AG04450 (cell line): ENCODE measurements at places on chromosomes 7 and 10. TPM values are rescaled to one million over a fixed set of nuclear protein-coding genes. Genes with fewer than 3 reads are reported as not detected.

GRCh38 chr7:36266190-36266589 is 113.1 kb downstream of the EEPD1 start:
- DNase-seq: no peak

Gene OPN4
- not detected in 2 replicates for polyA plus RNA-seq

- DNase-seq: no peak
Measured at GRCh38 chr10:123665491-123666286, 466 bp upstream of the GPR26 start.

DNA sequence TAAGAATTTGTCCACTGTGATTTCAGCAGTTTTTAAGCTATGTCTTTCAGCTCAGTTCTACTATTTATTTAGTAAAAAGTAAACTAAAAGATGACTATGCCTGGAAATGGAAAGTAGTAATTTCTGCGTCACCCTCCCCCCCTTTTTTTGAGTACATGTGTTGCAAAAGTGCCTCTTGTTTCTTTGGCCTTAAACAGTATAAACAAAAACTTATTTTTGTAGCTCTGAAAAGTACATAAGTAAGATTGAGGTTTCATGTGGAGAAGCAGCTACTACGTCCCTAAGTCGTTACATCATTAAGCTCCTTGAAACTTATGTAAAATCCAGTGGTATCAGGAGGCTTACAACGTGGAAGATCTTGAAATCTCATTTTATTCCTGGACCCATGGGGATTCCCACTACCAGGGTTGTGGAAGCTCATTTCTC is 46.3 kb upstream of the HBP1 start:
- DNase-seq: peak; percentile 64

GRCh38 chr10:34528320-34528719 is 286.8 kb downstream of the PARD3 start:
- peak; percentile 81 for DNase-seq

- no peak for DNase-seq
Measured at GRCh38 chr7:9100289-9100688, 666.9 kb downstream of the NXPH1 start.

DNA sequence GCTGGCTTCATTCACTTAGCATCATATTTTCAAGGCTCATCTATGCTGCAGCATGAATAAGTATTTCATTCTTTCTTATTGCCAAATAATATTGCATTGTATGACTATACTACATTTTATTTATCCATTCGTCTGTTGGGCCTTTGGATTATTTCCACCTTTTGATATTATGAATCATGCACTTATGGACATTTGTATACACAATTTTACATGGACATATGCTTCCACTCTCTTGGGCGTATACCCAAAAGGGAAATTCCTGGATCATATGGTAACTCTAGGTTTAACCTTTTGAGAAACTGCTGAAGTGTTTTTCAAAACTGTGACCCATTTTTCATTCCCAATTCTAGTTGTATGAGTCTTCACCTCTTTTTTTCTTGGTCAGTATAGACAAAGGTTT is 80.3 kb upstream of the GNAI1 start:
- DNase-seq: peak; percentile 64

DNA sequence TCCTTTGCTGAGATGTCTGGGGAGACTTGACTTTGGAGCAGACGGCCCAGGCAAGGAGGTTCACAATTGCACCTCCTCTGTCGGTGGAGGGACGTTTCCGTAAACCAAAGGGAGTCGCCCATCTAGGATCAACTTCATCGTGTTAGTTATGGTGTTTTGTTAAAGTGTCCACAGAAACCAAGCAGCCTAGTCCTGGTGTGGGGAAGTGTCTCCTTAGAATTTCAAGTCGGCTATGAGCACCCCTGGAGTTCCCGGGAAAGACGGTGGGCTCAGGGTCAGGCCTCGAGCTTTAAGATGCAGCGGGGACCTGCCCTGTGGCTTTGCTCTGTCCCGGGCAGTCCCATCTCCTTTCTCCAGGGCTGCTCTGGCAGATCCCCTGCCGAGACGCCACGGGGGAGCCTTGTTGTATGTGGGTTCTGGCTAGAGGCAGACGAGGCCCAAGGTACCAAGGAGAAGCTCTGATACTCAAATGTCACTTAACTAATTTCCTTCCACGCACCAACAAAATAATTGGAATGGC is 319.2 kb downstream of the ADARB2 start:
- no peak for DNase-seq

DNA sequence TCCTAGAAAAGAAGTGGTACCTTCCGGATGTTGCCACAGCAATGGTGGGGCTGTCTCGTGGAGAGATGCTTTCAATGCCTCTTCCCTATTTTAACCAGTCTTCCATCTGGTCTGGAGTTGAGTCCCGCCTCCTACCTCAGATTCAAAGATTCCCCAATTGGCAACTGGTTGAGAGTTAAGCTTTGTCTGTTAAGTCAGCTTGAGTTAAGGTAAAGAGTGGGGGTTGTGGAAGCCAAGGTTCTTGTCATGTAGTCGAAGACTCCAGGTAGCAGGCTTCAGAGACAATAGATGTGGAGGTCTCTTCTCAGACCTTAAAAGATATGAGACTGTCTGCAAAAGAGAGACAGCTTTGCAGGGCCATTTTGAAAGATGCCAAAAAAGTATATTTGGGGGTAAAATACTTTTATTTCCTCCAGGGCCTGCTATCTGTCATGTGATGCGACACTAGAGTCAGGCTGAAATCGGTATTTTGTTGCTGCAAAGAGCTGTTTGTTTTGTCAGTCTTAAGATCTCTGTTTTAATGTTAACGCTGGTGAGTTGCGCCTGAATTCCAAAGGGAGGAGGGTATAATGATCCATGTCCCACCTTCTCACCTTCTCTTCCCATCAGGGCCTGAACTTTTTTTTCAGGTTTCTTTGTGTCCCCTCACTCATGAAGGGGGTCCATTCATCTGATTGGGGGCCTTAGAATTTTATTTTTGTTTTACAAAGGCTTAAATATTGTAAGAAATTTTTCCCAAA is 40.4 kb upstream of the SCIN start:
- no peak for DNase-seq

Gene AASS
- 14.5 and 16.1 TPM in 2 replicates for polyA plus RNA-seq

DNA sequence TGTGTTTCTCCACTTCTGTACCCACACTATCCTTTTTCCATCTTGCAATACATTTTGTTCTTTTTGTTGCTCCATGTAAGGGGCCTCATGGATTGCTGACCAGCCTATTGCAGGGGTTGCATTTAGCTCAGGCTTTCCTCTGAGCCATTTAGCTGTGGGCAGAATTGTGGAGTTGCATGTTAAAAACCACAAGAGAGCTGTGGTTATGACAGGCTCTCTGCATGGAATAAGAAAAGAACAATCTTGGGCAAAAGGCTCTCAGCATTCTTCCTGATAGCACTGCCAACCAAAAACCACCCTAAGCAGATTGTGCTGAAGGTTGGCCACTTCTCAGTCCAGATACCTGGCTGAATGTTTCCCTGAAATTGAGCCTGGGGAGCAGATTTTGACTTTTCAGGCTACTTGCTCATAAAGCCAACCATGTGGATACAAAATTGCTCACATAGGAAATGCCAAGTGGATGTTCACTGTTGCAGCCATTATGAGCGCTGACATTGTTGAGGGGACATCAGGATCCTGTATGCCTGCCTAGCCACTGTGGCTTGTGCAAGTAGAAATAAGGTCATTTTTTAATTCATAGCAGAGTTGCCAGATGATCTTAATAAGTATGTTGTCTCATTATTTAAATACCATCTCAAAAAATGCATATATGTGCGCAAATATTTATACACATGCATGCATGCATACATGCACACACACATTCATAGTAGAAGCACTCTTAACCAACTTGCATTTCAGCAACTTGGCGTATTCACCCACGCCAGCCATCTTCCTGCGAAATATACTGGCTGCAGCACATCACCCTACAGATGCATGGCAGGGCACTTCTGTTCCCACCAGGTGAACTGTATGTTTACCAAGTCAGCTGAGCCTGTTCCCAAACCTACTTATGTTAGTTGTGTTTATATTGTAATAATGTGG is 695.4 kb downstream of the LRMDA start:
- DNase-seq: no peak

Gene GPRIN2
- not detected in 2 replicates for polyA plus RNA-seq

GRCh38 chr10:27319752-27320431 is 79.3 kb upstream of the ACBD5 start:
- no peak for DNase-seq

DNA sequence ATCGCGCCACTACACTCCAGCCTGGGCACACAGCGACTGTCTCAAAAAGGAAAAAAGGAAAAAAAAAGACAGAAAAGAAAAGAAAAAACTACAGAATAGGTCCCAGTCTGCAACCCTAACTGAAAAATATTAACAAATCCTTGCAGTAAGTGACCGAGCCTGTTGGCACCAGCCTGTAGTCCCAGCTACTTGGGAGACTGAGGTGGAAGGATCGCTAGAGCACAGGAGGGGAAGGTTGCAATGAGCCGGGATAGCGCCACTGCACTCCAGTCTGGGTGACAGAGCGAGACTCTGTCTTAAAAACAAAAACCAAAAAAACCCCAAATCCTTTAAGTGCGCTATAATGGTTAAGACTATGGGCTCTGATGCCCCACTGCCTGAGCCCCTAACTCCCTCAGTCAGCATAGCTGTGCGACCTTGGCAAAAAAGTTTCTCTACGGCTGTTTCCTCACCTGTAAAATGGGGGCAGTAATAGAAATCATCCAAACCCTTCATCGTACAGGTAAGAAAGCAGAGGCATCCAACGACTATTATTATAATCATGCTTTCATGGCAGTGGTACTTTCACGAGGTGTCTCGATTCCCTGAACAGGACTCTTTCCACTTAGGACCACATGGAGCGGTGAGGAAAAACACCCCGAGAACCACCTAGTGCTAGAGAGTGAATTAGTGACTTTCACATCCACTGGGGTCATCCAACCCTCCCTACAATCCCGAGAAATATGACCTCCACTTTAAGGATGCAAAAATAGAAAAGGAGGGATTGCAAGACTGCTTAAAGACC is 755 bp downstream of the TOMM7 start:
- DNase-seq: no peak

GRCh38 chr10:97723001-97723400 is 9.5 kb downstream of the MARVELD1 start:
- DNase-seq: no peak

DNA sequence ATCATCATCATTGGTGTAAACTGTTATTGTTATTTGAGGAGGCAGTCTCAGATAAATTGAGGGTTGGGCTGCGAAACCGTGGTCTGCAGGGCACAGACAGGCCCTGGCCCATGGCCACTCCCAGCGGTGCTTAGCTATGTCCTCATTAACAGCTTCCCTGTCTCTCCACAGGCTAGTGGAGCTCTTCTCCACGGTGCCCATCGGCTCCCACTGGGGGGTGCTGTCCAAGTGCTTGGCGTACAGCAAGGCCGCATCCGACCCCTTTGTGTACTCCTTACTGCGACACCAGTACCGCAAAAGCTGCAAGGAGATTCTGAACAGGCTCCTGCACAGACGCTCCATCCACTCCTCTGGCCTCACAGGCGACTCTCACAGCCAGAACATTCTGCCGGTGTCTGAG is 21.6 kb downstream of the GPR26 start:
- no peak for DNase-seq

DNA sequence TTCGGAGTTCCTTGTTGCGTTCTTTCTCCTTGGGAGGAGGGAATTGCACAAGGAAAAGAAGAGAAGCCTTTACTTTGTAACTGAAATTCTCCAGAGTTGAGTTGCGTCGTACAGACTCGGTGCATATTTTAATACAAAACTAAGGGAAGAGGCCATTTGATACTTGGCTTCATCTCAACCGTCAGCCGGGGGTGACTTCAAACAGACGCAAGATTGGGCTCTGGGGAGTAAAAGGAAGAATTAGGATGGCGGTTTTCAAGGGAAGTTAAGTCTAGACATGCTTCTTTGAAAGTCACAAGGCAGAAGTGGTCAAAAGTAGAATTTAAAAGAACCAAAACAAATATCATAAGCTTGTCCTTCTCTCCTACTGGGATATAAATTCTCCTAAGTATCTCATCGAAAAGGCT is 1.6 kb downstream of the PRR15 start:
- no peak for DNase-seq

DNA sequence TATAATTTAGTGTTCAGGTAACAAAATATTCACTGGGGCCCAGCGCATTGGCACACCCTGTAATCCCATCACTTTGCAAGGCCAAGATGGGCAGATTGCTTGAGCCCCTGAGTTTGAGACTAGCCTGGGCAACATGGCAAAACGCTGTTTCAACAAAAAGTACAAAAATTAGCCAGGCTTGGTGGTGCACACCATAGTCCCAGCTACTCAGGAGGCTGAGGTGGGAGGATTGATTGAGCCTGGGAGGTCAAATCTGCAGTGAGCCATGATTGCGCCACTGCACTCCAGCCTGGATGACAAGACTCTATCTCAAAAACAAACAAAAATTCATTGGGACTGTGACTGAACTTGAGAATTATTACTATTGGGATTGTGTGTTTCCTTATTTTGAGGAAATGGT is 40.4 kb upstream of the TRUB1 start:
- DNase-seq: no peak

Gene LEP
- not detected in 2 replicates for polyA plus RNA-seq

- DNase-seq: no peak
Measured at GRCh38 chr7:32037650-32038198, 32.5 kb downstream of the PDE1C start.

- DNase-seq: no peak
Measured at GRCh38 chr10:123782549-123782948, 109.1 kb downstream of the CPXM2 start.

Gene PSD
- 5.5 and 8.2 TPM in 2 replicates for polyA plus RNA-seq

GRCh38 chr10:24920907-24921881 is 31.2 kb downstream of the PRTFDC1 start:
- peak; percentile 85 for DNase-seq

DNA sequence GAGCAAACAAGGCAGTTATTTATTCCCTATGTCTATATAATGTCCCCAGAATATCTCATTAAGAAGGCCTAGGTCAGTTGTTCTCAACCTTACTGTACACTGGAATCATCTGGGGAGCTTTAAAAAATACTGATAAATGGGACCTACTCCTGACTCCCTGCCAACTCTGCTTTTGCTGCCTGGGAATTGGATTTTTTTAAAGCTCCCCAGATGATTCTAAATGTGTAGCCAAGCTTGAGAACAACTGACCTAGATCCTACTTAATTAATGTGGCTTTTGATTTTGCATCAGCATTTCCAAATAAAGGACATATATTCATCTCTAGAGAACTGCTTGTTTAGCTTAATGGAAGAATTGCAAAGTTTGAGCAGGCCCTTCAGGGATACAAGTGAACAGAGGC is 91.7 kb upstream of the HPS1 start:
- no peak for DNase-seq

Gene PDGFA
- 2.0 and 2.2 TPM in 2 replicates for polyA plus RNA-seq
